ENCODE measurements at places on chromosomes 5 and 9.

DNA sequence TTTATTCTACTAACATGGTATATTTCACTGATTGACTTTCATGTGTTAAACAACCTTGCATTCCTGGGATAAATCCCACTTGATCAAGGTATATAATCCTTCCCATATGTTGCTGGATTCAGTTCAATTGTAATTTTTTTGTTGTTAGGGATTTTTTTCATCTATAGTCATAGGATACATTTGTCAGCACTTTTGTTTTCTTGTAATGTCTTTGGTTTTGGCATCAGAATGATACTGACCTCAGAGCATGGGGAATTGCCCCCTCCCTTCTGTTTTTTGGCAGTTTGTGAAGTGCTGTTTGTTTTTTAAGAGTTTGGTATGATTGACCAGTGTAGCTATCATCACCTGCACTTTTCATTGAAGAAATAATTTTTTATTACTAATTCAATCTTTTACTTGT, 176.8 kb upstream of the RASEF start:
- no peaks in the 10 kb centered on the region for H3K27me3 ChIP-seq
- no peak overlapping the region for H3K4me3 ChIP-seq
- no peak overlapping the region for H3K27ac ChIP-seq
- no peaks in the 10 kb centered on the region for H3K36me3 ChIP-seq

GRCh38 chr9:101705135-101705661, 33.2 kb downstream of the GRIN3A start:
- no peaks in the 10 kb centered on the region for H3K36me3 ChIP-seq
- H3K27ac ChIP-seq, result no peak overlapping the region
- DNase-seq, result no peak
- peak overlapping the region; percentile 11 for H3K4me3 ChIP-seq
- H3K4me1 ChIP-seq, result no peaks in the 10 kb centered on the region
- H3K27me3 ChIP-seq, result peaks cover 8% of the 10 kb centered on the region

GRCh38 chr5:141683596-141684141, 1.6 kb upstream of the ARAP3 start:
- DNase-seq, result no peak
- H3K27me3 ChIP-seq, result no peaks in the 10 kb centered on the region
- H3K27ac ChIP-seq, result peak overlapping the region; percentile 89
- H3K36me3 ChIP-seq, result no peaks in the 10 kb centered on the region
- peaks cover 14% of the 10 kb centered on the region for H3K4me1 ChIP-seq

GRCh38 chr5:179119415-179120170, 59.4 kb downstream of the ZNF354C start:
- H3K4me3 ChIP-seq, result no peak overlapping the region
- no peak for DNase-seq
- no peaks in the 10 kb centered on the region for H3K27me3 ChIP-seq
- H3K27ac ChIP-seq, result no peak overlapping the region

DNA sequence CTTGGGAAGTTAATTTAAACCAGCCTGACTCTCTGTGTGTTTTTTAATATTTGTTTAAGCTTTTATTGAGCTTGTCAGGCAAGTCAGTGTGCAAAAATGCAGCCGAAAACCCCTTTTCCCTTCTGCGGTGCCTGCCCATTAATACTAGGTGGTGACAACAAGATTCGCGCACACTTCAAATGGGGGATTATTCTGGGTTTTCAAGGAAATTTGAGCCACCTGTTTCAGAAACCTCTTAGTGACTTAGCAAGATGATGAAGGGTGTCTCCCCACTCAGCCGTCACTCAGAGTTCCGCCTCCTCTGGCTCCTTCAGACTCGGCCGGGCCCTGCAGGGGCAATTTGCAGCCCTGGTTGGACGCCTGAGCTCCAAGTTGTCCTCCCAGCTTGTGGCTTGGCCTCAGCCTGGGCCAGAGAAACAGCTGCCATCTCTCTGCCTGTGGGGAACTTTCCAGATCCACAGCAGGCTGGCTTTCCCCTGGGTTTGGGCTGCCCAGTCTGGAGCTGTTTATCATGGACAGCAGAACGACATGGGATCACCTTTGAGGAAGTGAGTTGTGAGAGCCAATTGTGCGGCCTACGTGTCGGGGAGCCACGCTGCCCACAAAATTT, 75.9 kb downstream of the SPRY4 start:
- H3K36me3 ChIP-seq, result no peaks in the 10 kb centered on the region
- H3K27me3 ChIP-seq, result no peaks in the 10 kb centered on the region
- no peak for DNase-seq
- peaks cover 15% of the 10 kb centered on the region for H3K4me1 ChIP-seq
- H3K4me3 ChIP-seq, result no peak overlapping the region

Data from tibial nerve (tissue), 4 donors.